Ovary (tissue), 10 donors: ENCODE measurements at places on chromosomes 2 and 18. TPM values are rescaled to one million over a fixed set of nuclear protein-coding genes. Genes with fewer than 3 reads are reported as not detected.

Gene CDCA7
- total RNA-seq, result 2.3 TPM

Gene RPRM
- total RNA-seq, result 19.1 TPM

Gene RAB11FIP5
- 33.1 TPM for total RNA-seq

Gene TMEM237
- total RNA-seq, result 27.1 TPM

Gene ITGB6
- 3.6 TPM for total RNA-seq

Gene ALK
- 0.33 TPM for total RNA-seq

Gene TMEM178A
- total RNA-seq, result 2.4 TPM

Gene ODC1
- total RNA-seq, result 43.2 TPM

Gene IL36A
- total RNA-seq, result not detected

Gene KLHL30
- total RNA-seq, result 0.08 TPM

Gene ERICH2
- 1.7 TPM for total RNA-seq

Gene GPR39
- total RNA-seq, result 0.42 TPM

Gene RTKN
- total RNA-seq, result 1.6 TPM

Gene EML6
- total RNA-seq, result 0.24 TPM

Gene ZSWIM2
- not detected for total RNA-seq

Gene KLF11
- total RNA-seq, result 33.3 TPM

Gene PTPRM
- 56.9 TPM for total RNA-seq

Gene OTOS
- not detected for total RNA-seq

Gene TRABD2A
- 24.3 TPM for total RNA-seq

Gene SPDYA
- total RNA-seq, result 3.5 TPM

GRCh38 chr2:125169022-125169763 lies 1144.1 kb downstream of the CNTNAP5 start:
- no peaks in the 10 kb centered on the region for H3K4me1 ChIP-seq
- no peaks in the 10 kb centered on the region for H3K27me3 ChIP-seq
- no peak for DNase-seq
- no peak overlapping the region for H3K27ac ChIP-seq

DNA sequence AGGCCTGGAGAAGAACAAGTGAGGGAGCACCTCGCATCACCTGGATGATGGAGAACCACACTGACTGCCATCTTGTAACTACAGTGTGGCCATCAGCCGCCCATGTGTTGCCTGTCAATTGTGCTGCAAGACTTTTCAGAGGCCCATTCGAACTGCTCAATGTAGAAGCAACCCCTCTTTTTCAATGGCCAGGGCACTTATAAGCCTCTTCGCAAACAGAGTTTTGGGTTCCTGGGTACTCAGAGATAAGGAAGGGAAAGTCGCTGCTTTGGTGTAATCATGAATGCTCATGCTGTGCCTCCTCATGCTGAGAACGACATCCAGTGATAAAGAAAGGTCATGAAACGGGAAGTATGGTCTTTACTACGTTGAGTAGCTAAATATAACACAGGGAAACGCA lies 143.9 kb upstream of the SLC39A10 start:
- no peak for DNase-seq
- H3K36me3 ChIP-seq, result no peaks in the 10 kb centered on the region
- no peak overlapping the region for H3K4me3 ChIP-seq
- H3K27me3 ChIP-seq, result no peaks in the 10 kb centered on the region

GRCh38 chr2:214265991-214266489 lies 144.8 kb upstream of the VWC2L start:
- H3K4me1 ChIP-seq, result no peaks in the 10 kb centered on the region
- no peaks in the 10 kb centered on the region for H3K36me3 ChIP-seq
- no peak overlapping the region for H3K27ac ChIP-seq
- H3K27me3 ChIP-seq, result no peaks in the 10 kb centered on the region

DNA sequence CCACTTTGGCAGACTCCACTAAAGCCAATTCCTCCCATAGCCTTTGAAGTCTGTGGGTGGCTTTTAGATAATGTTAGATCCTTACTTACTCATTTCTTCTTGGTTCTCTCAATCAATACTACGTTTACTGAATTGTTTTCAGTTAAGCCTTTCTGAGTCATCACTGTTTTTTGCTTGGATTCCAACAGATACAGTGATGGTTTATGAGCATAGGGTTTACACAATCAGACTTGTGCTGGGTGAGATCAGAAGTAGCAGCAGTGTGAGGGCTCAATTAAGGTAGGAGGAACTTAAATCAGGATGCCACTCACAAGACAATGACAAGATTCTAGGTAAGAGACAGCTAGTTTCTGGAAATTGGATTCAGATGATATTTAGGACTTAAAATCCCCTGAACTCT lies 297.7 kb upstream of the DOK6 start:
- no peaks in the 10 kb centered on the region for H3K36me3 ChIP-seq
- no peaks in the 10 kb centered on the region for H3K27me3 ChIP-seq
- no peaks in the 10 kb centered on the region for H3K4me1 ChIP-seq
- no peak overlapping the region for H3K27ac ChIP-seq
- no peak for DNase-seq

DNA sequence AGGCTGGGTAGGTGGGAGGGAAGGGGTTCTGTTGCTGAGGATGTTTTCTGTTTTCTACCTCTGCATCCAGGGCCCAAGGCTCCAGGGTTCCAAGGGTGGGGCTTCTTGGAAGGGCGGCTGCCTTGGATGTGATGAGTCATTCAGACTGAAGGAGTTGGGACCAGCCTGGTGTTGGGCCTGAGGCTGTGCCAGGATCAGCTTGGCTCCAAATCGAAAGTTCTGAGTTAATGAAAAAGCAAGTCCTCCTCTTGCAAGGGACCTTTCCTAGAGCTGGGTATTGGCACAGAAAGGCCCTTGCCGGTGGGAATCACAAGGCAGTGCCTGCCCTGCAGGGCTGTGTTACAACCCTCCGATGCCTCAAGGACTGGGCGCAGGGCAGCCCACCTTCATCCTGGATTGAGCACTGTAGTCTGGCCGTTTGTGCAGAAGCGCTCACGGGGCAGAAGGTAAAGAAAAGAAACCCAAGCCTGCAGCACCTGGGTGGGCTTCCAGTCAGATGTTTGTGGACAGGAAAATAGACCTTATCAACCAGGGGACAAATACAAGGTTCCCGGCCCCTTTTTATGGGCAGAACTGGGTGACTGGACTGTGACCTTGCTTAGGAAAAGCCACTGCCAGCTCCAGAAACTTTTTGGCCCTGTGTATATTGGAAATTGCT lies 52.5 kb upstream of the MCFD2 start:
- DNase-seq, result peak; percentile 67
- no peak overlapping the region for H3K27ac ChIP-seq
- no peaks in the 10 kb centered on the region for H3K36me3 ChIP-seq

DNA sequence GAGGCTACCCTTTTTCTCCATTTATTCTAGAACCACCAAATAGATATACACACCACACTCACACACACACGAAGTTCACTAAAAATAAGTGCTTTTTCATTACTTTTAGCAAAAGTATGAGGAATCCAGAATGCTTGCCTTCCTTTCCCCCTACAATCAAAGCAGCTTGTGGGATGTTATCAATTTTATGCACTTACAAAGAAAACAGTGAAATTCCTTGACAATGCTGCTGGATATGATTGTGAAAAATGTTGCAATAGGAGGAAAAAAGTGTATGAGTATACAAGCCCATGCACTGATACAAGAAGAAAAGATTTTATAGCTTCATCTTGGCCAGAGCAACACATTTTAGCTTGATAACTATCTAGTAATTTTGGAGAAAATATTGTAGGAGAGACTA lies 269.2 kb downstream of the XIRP2 start:
- no peak for DNase-seq
- H3K4me3 ChIP-seq, result no peak overlapping the region
- H3K4me1 ChIP-seq, result no peaks in the 10 kb centered on the region
- H3K27ac ChIP-seq, result no peak overlapping the region
- no peaks in the 10 kb centered on the region for H3K27me3 ChIP-seq
- H3K36me3 ChIP-seq, result no peaks in the 10 kb centered on the region

GRCh38 chr18:53747210-53747609 lies 477.3 kb downstream of the MBD2 start:
- no peaks in the 10 kb centered on the region for H3K27me3 ChIP-seq
- H3K4me1 ChIP-seq, result no peaks in the 10 kb centered on the region
- H3K27ac ChIP-seq, result no peak overlapping the region
- no peak for DNase-seq
- no peak overlapping the region for H3K4me3 ChIP-seq

- H3K27me3 ChIP-seq, result no peaks in the 10 kb centered on the region
- DNase-seq, result no peak
- no peak overlapping the region for H3K4me3 ChIP-seq
- peaks cover 9% of the 10 kb centered on the region for H3K4me1 ChIP-seq
Observed at GRCh38 chr18:23824240-23824639, 135.0 kb downstream of the LAMA3 start.

GRCh38 chr2:147937744-147938349 lies 82.7 kb downstream of the ORC4 start:
- no peaks in the 10 kb centered on the region for H3K27me3 ChIP-seq
- H3K4me3 ChIP-seq, result no peak overlapping the region
- no peaks in the 10 kb centered on the region for H3K36me3 ChIP-seq
- DNase-seq, result no peak

GRCh38 chr2:190837420-190837819 lies 43.2 kb upstream of the GLS start:
- no peaks in the 10 kb centered on the region for H3K27me3 ChIP-seq
- DNase-seq, result no peak
- no peak overlapping the region for H3K4me3 ChIP-seq
- no peaks in the 10 kb centered on the region for H3K36me3 ChIP-seq

GRCh38 chr2:74201596-74201995 lies 3.2 kb downstream of the MTHFD2 start:
- no peaks in the 10 kb centered on the region for H3K27me3 ChIP-seq
- H3K27ac ChIP-seq, result no peak overlapping the region
- no peak for DNase-seq
- no peak overlapping the region for H3K4me3 ChIP-seq
- H3K4me1 ChIP-seq, result peaks cover 10% of the 10 kb centered on the region
- H3K36me3 ChIP-seq, result no peaks in the 10 kb centered on the region

DNA sequence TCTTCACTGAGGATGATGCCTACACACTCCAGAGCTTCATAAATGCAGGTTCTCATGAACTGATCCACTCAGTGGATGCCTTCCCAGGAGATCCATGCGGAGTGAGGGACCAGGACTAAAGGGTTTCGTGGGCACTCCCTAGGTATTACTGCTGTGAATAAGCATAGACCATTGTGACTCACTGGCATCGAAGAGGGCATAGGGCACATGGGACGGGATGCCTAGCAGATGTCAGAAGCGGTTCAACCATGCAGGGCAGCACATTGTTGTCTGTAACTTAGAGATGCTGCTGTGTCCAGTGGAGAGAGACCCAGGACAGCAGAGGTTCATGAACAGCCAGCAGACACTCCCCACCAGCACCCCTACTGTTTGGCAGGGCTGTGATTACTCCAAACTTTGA lies 17.2 kb downstream of the GKN2 start:
- H3K27me3 ChIP-seq, result no peaks in the 10 kb centered on the region
- H3K4me3 ChIP-seq, result no peak overlapping the region
- H3K36me3 ChIP-seq, result no peaks in the 10 kb centered on the region
- no peak for DNase-seq

- no peaks in the 10 kb centered on the region for H3K27me3 ChIP-seq
- DNase-seq, result no peak
- H3K4me1 ChIP-seq, result no peaks in the 10 kb centered on the region
- no peak overlapping the region for H3K27ac ChIP-seq
Observed at GRCh38 chr2:1937480-1937879, 193.2 kb upstream of the PXDN start.

GRCh38 chr2:15486770-15487169 lies 74.4 kb downstream of the NBAS start:
- peaks cover 2% of the 10 kb centered on the region for H3K4me1 ChIP-seq
- no peak for DNase-seq
- H3K27me3 ChIP-seq, result no peaks in the 10 kb centered on the region
- H3K4me3 ChIP-seq, result no peak overlapping the region
- H3K27ac ChIP-seq, result no peak overlapping the region

GRCh38 chr2:64745562-64745961 lies 91.8 kb upstream of the SERTAD2 start:
- H3K4me3 ChIP-seq, result no peak overlapping the region
- H3K27ac ChIP-seq, result no peak overlapping the region
- no peaks in the 10 kb centered on the region for H3K27me3 ChIP-seq
- H3K4me1 ChIP-seq, result peaks cover 5% of the 10 kb centered on the region

GRCh38 chr2:27164960-27165763 lies 16.4 kb downstream of the TCF23 start:
- H3K27me3 ChIP-seq, result no peaks in the 10 kb centered on the region
- no peaks in the 10 kb centered on the region for H3K36me3 ChIP-seq
- H3K4me1 ChIP-seq, result peaks cover 1% of the 10 kb centered on the region
- no peak overlapping the region for H3K27ac ChIP-seq
- H3K4me3 ChIP-seq, result no peak overlapping the region

GRCh38 chr2:73295751-73296400 lies 2.5 kb upstream of the EGR4 start:
- H3K27ac ChIP-seq, result no peak overlapping the region
- H3K36me3 ChIP-seq, result no peaks in the 10 kb centered on the region
- DNase-seq, result no peak
- no peak overlapping the region for H3K4me3 ChIP-seq
- peaks cover 10% of the 10 kb centered on the region for H3K4me1 ChIP-seq

DNA sequence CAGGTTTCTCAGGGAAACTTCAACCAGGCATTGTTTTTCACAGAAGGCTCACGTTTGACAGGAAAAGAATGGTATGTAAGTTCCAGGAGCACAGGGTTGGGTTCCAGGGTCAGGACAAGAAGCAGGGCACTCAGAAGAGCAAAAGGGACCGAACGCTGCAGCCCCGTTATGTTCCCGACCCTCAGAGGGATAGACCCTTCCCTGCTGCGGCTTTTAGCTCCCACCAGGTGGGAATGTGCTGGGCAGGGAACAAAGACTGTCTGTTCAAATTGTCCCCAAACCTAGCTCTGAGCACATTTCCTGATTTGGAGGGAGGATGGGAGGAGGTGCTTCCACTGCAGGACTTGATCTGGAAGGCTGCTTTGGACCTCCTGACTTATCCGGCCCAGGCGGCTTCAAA lies 130.1 kb downstream of the RAB3GAP1 start:
- H3K4me1 ChIP-seq, result no peaks in the 10 kb centered on the region
- H3K36me3 ChIP-seq, result no peaks in the 10 kb centered on the region
- no peak overlapping the region for H3K27ac ChIP-seq

GRCh38 chr18:46622999-46623398 lies 34.0 kb downstream of the LOXHD1 start:
- no peak for DNase-seq
- no peaks in the 10 kb centered on the region for H3K27me3 ChIP-seq
- H3K4me1 ChIP-seq, result peaks cover 7% of the 10 kb centered on the region
- H3K4me3 ChIP-seq, result no peak overlapping the region
- no peak overlapping the region for H3K27ac ChIP-seq

- no peaks in the 10 kb centered on the region for H3K27me3 ChIP-seq
- no peak overlapping the region for H3K27ac ChIP-seq
- no peaks in the 10 kb centered on the region for H3K36me3 ChIP-seq
- no peak overlapping the region for H3K4me3 ChIP-seq
- no peaks in the 10 kb centered on the region for H3K4me1 ChIP-seq
Observed at GRCh38 chr18:58609536-58609993, 19.3 kb downstream of the ALPK2 start.

DNA sequence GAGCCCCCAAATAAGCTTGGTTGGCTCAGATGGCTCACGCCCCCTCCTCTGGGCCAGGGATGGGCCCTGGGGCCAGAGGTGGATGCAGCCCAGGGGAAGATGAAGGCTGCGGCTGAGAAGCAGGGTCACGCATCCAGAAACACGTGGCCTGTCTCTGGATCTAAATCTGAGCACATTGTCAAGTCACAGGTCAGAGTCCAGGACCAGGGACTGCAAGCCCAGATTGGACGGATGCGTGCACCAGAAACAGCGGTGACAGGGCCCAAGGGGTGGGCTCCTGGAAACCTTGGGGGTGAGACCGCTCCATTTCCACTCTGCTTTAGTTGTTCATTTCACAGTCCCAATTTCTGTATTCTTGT lies 226.2 kb downstream of the ACKR3 start:
- no peak for DNase-seq
- no peak overlapping the region for H3K4me3 ChIP-seq
- no peaks in the 10 kb centered on the region for H3K4me1 ChIP-seq
- H3K27me3 ChIP-seq, result no peaks in the 10 kb centered on the region
- H3K27ac ChIP-seq, result no peak overlapping the region
